GDM1 (cell line): ENCODE measurements at places on chromosomes 1 and 21.

GRCh38 chr1:23559136-23559984 lies at the start of gene ID3:
ID3 (minus strand) TSS chr1:23559501; CDS start chr1:23559426, 75 bp downstream.
- peak; percentile 81 for DNase-seq

DNA sequence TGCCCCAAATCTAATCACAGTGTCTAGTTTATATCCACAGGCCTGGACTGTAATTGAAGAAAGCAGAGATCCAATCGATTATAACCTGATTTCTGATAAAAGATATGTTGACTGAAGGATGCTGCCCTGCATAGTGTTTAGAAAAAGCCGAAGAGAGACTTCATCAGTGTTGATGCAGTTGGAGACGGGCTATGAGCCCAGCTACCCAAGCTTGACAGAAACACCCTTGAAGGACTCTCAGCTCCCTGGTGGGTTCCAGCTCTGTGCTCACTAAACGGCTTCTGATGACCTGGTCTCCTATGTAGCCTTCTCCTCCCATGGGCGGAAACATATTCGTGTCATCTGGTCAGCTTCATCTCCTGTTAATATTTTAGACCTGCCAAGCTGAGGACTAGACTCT lies 10.2 kb downstream of the FAM89A start:
- no peak for DNase-seq

GRCh38 chr1:246113555-246114095 lies 393.5 kb downstream of the SMYD3 start:
- peak; percentile 74 for DNase-seq

GRCh38 chr21:38531591-38531990 lies 33.3 kb upstream of the ERG start:
- no peak for DNase-seq

DNA sequence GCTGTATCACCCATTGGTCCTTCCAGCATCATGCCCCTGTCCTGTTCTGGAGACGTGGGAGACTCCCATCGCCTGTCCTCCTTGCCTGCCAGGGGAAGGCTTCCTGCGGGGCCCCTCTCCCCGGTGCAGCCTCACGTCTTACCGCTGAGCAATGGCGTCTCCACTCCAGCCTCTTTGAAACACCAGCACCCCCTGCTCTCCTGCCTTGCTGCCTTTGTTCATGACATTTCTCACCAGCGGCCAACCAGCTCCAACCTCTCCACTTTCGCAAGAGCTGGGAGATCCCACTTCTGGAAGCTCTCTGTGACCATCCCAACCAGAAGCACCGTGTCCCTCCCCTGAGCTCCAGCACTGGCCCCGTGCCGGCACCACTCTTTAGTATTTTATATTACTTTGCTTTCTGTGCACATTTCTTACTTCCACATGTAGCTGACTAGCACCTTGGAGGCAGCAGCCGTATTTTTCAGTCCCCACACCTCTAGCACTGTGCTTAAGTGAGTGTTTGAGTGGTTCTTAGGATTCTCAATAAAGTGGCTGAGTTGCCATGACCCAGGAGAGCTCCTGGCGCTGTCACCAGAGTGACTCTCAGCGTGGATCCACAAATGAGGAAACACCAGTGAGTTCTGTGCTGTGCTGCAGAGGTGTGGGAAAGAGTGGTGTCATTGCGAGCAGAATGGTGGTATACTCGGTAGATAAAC lies 83.5 kb downstream of the ATP5PO start:
- no peak for DNase-seq

- no peak for DNase-seq
Measured at GRCh38 chr1:175095978-175096607, 28.5 kb downstream of the TNN start.

GRCh38 chr1:193680247-193680923 lies 494.0 kb upstream of the B3GALT2 start:
- DNase-seq: no peak

- DNase-seq: no peak
Measured at GRCh38 chr1:71918630-71919029, 363.7 kb downstream of the NEGR1 start.
